ENCODE measurements at places on chromosomes 3 and 15.

GRCh38 chr15:66780973-66781718, 79.1 kb downstream of the SMAD6 start:
- no peaks in the 10 kb centered on the region for H3K4me1 ChIP-seq
- H3K27ac ChIP-seq, result no peak overlapping the region
- peaks cover 48% of the 10 kb centered on the region for H3K27me3 ChIP-seq
- no peak for DNase-seq
- no peak overlapping the region for H3K4me3 ChIP-seq

DNA sequence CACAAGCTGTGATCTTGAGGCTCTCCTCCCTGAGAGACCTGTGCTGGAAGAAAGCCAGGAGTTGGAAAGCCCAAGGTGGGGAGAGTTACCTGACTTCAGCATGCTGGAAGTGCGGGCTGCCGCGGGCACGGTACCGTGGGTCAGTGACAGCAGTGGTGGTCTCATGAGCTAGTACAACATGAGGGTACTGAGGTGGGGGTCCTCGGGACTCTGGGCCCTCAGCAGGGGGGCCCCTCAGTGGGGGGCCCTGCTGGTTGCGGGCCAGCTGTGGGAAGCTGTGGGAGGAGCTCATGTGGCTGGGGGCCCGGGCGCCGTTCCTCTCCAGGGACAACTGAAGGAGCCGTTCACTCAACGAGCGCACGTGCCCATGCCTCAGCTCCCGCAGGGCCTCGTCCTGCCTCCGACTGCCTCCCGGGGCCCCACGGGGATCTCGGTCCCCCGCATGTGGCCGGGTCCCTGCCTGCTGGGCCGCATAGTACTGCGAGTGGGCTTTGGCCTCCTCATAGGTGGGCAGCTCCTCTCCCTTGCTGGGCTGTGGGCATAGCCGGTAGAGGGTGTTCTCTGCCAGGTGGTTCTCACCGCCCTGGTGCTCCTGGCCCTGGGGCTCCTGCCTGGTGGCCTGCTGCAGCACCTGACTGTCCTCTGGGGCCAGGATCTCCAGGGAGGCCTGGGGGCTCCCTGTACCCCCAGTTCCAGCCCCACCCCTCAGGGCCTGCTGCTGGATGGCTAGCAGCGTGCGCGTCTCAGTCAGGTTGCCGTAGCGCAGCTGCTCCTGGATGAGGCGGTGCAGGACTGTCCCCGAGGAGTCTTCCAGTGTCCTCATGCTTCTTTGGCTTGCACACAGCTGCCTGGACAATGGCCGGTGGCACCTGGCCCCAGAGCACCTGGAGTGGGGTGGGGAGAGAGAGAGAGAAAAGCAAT, 3.4 kb downstream of the AMOTL2 start:
- no peak overlapping the region for H3K4me3 ChIP-seq
- peaks cover 37% of the 10 kb centered on the region for H3K27me3 ChIP-seq
- H3K4me1 ChIP-seq, result peaks cover 8% of the 10 kb centered on the region

DNA sequence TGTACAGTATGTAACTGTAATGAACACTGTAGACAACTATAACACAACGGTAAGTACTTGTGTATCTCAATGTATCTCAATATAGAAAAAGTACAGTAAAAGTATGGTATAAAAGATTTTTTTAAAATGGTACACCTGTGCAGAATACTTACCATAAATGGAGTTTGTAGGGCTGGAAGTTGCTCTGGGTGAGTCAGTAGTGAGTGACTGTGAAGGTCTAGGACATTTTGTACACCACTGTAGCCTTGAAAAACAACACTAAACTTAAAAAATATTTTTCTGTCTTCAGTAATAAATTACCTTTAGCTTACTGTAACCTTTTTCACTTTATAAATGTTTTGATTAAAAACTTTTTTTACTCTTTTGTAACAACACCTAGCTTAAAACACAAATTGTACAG, 142.9 kb downstream of the ATG7 start:
- no peak for DNase-seq
- H3K36me3 ChIP-seq, result peaks cover 2% of the 10 kb centered on the region
- no peaks in the 10 kb centered on the region for H3K27me3 ChIP-seq

DNA sequence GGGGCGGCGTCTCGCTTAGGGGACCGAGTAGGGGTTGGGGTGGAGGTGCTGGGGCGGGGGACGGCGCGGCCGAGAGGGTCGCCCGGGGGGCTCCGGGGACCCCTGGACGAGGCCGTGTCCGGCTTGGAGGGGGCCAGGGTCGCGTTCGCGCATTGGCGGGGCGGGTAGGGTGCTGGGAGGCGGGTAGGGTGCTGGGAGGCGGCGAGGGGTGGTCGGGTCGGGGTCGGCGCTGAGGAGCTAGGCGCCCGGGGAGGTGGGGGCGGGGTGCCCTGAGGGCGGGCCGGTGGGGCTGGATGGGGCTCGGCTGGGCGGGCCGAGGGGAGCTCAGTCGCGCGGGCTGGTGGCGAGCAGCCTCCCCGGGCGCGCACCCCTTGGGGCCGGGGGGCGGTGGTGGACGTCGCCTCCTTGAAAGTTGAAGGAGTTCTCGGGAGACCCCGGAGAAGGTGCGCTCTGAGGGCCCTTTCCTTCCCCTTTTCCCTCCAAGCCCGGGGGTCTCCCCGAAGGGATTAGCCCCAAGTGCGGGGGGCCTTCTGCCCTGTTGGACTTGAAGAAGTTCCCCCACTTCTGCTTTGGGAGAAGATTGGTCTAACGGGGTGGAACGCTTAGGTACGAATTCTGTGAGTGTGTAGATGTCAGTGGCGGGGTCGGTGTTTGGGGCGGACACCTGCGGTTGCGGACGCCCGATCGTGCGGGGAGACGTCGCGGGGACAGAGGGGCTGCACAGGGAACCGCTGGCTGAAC, 543 bp downstream of the MEF2A start:
- H3K4me3 ChIP-seq, result peak overlapping the region; percentile 97
- peak; percentile 3 for DNase-seq
- H3K36me3 ChIP-seq, result peaks cover 12% of the 10 kb centered on the region
- no peaks in the 10 kb centered on the region for H3K27me3 ChIP-seq
- peak overlapping the region; percentile 93 for H3K27ac ChIP-seq

GRCh38 chr3:115961380-115961779, 338.1 kb downstream of the GAP43 start:
- no peak overlapping the region for H3K27ac ChIP-seq

DNA sequence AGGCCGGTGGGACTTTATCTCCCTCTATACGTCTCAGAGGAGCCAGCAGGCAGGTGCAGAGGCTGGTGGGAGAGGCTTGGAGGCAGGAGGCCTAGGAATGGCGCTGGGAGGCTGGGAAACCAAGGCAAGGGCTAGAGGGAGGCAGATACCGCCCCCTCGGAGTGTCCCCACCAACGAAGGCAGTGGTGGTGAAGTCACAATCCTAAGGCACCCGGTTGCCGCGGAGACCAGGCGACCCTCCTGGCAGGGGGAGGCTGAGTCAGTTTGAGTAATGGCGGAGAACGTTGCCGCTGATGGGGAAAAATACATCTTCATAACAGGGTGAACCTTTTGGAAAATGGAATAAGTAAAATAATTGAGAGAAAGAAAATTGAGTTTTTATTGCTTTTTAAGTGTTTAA, 29.9 kb upstream of the CACNA2D2 start:
- peaks cover 70% of the 10 kb centered on the region for H3K27me3 ChIP-seq
- peaks cover 2% of the 10 kb centered on the region for H3K4me1 ChIP-seq
- no peak overlapping the region for H3K27ac ChIP-seq
- DNase-seq, result no peak
- H3K4me3 ChIP-seq, result no peak overlapping the region

DNA sequence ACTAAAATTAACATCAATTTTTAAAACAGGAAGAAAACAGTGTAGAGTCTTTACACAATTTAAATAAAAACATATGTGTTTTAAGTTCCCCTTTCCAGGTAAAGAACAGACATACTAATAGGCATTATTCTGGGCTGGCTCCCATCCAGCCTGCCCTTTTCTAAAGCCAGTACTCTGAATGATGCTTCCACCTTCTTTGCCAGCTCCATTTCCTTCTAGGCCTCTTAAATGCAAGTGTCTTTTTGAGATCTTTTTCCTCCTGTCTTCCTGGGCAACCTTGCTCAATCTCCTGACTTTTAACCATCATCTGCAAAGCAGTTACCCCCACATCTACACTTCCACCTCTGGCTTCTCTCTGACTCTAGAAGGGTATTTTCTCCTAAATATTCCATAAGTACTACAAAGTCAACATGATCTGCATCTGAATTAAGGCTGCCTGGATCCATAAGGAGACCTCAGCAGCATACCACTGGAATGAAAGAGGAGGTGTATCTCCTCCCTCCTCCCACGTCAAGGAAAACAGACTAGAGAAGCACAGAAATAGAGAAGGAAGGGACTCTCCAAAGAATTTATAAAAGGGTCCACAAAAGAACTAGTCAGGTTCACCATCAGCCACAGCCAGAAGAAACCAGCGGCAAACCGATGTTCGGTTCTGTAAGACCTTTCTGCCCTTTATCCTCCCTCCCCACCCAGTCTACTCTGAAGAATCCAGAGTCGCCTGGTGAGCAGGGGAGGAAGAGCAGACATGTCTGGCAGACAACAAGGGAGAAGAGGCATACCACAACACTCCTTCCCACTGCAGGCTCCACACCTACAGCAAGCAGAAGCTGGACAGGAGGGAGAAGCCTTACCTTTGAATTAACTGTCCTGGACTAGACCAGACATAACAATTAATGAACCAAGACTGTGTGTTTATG, 47.1 kb downstream of the GOLIM4 start:
- no peaks in the 10 kb centered on the region for H3K27me3 ChIP-seq
- no peaks in the 10 kb centered on the region for H3K4me1 ChIP-seq
- DNase-seq, result no peak
- no peak overlapping the region for H3K4me3 ChIP-seq
- no peaks in the 10 kb centered on the region for H3K36me3 ChIP-seq
- no peak overlapping the region for H3K27ac ChIP-seq

DNA sequence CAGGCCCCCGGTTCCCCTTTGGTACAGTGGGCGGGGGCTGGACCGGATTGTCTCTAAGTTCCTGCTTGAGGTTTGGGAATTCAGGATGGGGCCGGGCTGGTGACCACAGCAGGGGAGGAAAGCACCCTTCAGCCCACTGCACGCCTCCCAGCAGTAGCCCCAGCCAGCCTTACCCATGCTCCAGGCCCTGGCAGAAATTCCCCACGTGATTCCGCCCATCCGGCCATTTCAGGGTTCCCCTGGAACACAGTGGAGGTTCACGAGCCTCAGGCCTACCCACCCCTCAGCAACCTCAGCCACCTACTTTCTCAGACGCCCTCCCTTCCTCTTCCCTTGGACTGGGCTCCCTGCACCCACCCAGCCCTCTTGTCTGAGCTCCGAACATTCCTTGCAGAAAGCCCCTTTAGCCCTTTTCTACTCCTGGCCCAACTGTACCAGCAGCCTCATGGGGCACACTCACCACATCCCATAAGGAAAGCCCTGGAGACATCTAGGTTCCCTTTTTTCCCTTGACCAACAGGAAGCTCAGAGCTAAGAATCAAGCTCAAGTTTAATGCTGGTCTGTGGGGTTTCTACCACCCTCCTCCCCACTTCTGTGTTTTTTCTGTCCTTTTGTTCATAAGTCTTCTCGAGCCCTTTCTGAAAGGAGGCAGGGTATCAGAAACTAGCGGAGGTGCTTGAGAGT, 11.5 kb downstream of the ALS2CL start:
- H3K27ac ChIP-seq, result no peak overlapping the region
- no peak overlapping the region for H3K4me3 ChIP-seq
- peaks cover 19% of the 10 kb centered on the region for H3K27me3 ChIP-seq
- no peak for DNase-seq

DNA sequence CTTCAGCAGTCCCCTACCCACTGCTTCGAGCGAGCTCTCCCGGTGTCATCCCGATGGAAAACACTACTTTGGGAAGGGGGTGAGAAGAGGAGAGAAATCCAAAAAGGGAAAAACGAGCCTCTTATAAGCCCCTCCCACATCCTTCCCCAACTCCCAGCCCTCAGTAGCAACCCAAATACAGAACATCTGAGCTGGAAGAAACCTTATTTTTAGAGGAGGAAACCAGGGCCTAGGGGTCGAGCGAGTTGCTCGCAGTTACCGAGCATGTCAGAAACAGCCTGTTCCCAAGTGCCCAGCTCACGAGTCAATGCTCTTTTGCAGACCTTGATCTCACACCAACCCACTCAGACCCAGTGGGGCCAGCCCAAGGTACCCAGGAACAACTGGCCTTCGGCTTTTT, 14.2 kb downstream of the RBPMS2 start:
- no peaks in the 10 kb centered on the region for H3K36me3 ChIP-seq
- DNase-seq, result no peak
- no peak overlapping the region for H3K4me3 ChIP-seq
- H3K4me1 ChIP-seq, result no peaks in the 10 kb centered on the region

DNA sequence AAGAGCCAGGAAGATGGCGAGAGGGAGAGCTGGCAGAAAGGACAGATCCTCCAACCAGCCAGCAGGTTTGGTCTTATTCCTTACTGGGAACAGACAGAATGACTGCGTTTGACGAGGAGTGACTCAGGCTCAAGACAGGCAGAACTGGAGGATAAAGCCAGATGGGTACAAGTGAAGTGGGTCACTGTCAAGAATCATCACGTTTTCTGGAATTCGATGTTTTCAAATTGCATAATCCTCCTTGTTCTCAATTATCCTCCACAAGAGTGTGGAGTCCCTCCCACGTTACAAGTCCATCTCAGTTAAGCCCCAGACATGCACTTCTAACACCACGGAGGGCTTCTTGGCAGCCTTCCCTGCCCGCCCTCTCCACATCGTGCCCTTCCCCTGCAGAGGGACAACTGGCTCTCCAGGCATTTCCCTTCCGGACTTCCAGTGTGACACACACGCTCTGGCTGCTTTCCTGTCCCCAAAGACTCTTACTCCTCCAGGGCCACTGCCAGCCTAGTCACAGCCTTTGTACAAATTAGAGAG, 183.1 kb downstream of the CHST2 start:
- H3K27me3 ChIP-seq, result no peaks in the 10 kb centered on the region
- no peak for DNase-seq
- peaks cover 3% of the 10 kb centered on the region for H3K36me3 ChIP-seq
- H3K27ac ChIP-seq, result no peak overlapping the region
- H3K4me1 ChIP-seq, result no peaks in the 10 kb centered on the region

GRCh38 chr3:101383156-101383575, 62.8 kb upstream of the IMPG2 start:
- H3K36me3 ChIP-seq, result no peaks in the 10 kb centered on the region
- no peak for DNase-seq
- H3K4me1 ChIP-seq, result peaks cover 28% of the 10 kb centered on the region
- H3K4me3 ChIP-seq, result no peak overlapping the region
- H3K27ac ChIP-seq, result peak overlapping the region; percentile 41

DNA sequence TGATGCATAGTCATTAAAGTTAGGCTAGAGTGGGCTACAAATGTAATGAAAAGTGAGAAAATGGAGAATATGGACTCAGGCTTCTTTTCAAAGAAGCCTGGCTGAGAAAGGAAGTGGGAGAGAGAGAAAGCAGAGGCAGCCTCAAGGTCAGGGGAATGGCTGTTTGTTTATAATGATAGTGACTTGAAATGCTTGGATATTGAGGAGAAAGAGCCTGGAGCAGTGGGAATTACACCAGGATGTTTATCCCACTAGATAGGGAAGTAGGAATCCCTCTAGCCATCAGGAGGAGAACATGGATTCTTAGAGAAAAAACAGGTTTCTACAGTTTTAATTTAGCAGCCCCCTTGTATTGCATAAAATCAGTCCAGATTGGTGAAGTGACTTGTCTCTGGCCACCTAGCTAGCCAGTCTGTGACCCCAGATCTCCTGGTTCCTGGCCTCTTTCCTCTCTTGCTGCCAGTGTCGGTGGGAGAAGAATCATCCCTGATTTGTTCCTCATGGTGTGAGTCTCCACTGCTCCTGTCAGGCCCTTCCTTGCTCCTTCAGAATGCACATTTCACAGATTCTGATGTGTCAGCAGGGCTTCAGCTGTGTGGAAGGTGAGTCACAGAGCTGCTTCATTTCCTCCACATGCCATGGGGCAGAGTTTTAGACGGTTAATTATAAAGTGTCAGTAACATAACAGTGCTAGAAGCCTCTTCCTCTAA, 32.9 kb downstream of the SEMA6D start:
- no peak overlapping the region for H3K4me3 ChIP-seq
- H3K4me1 ChIP-seq, result no peaks in the 10 kb centered on the region
- no peak for DNase-seq
- H3K27ac ChIP-seq, result no peak overlapping the region
